ENCODE measurements at places on chromosomes 2 and 18. TPM values are rescaled to one million over a fixed set of nuclear protein-coding genes. Genes with fewer than 3 reads are reported as not detected.

DNA sequence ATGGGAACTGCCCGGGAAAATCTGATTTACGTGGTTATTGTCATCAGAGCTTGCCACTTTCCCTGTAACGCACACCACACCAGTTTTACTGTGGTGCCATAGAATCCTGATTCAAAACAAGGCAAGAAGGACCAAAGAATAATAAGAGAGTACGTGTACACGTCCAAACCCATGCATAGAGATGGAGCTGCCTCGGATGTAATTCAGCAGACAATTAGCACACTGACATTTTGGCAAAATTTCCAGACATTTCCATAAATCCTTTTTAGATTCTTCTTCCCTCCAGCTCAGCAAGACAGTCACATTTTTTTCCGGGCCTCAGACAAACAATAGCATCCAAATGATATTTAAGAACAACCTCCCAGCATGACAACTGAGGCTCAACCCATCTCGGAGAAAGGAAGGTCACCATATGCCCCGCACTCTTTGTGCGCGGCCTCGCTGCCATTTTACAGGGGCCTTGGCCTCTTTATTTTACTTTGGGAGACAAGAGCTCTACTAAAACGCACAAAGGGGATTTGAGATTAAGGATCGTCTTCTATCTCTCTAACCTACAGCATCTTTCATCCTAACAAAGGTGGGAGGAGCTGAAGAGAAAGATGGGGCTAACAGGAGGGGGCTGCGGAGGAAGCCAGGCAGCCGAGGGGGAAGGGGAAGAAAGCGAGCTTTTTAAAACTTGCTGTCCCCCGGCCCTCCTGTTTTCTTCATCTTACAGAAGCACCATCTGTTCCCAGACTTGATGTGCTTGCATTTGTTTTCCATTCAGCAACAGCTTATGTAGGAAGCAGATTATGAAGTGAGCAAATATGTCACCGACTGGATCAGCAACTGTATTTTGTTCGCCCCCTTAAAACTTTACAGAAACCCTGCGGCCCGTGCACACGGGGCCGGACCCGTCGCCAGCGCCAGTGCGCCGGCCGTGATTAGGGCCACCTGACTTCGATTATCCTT is 61.0 kb downstream of the CDCA7 start:
- no peaks in the 10 kb centered on the region for H3K36me3 ChIP-seq
- H3K4me1 ChIP-seq = no peaks in the 10 kb centered on the region
- H3K27me3 ChIP-seq = no peaks in the 10 kb centered on the region
- H3K27ac ChIP-seq = no peak overlapping the region
- H3K4me3 ChIP-seq = no peak overlapping the region
- no peak for DNase-seq

- H3K27me3 ChIP-seq = peaks cover 4% of the 10 kb centered on the region
- peaks cover 12% of the 10 kb centered on the region for H3K4me1 ChIP-seq
- H3K4me3 ChIP-seq = no peak overlapping the region
These were observed 73.9 kb downstream of the MYCN start for GRCh38 chr2:16014041-16014787.

GRCh38 chr2:106208874-106209273 is 14.8 kb upstream of the UXS1 start:
- H3K27ac ChIP-seq = no peak overlapping the region
- H3K27me3 ChIP-seq = no peaks in the 10 kb centered on the region
- H3K4me3 ChIP-seq = no peak overlapping the region
- no peak for DNase-seq

- H3K27ac ChIP-seq = peak overlapping the region; percentile 11
- no peak overlapping the region for H3K4me3 ChIP-seq
- no peaks in the 10 kb centered on the region for H3K36me3 ChIP-seq
- DNase-seq = peak; percentile 39
These were observed 361.4 kb downstream of the LNPK start for GRCh38 chr2:175640655-175641054.

DNA sequence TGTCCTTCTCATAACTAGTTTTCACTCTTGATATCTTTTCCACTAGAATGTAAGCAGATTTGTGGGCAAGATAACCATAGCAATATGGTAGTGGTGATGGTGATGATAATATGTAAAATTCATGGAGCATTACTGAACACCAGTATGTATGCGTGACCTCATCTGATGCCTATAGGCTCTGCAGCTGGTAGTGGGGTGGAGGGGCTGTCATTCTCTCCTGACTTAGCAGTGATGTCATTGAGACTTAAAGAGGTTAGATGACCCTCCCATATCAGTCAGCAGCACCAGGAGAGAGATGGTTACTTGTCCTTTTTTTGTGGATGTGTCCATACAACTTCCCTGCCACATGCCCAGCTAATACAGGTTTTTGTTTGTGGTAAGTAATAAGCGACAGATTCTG is 27.9 kb downstream of the PARD3B start:
- H3K27ac ChIP-seq = no peak overlapping the region
- H3K4me1 ChIP-seq = no peaks in the 10 kb centered on the region
- no peaks in the 10 kb centered on the region for H3K27me3 ChIP-seq
- DNase-seq = no peak
- no peaks in the 10 kb centered on the region for H3K36me3 ChIP-seq

- H3K4me1 ChIP-seq = no peaks in the 10 kb centered on the region
- no peak overlapping the region for H3K4me3 ChIP-seq
- DNase-seq = no peak
- no peaks in the 10 kb centered on the region for H3K36me3 ChIP-seq
- H3K27ac ChIP-seq = no peak overlapping the region
These were observed 4.1 kb downstream of the NEMP2 start for GRCh38 chr2:190530248-190530900.

- no peak for DNase-seq
- H3K36me3 ChIP-seq = no peaks in the 10 kb centered on the region
- no peaks in the 10 kb centered on the region for H3K4me1 ChIP-seq
- H3K4me3 ChIP-seq = no peak overlapping the region
These were observed 129.0 kb upstream of the FOSL2 start for GRCh38 chr2:28263690-28264089.

DNA sequence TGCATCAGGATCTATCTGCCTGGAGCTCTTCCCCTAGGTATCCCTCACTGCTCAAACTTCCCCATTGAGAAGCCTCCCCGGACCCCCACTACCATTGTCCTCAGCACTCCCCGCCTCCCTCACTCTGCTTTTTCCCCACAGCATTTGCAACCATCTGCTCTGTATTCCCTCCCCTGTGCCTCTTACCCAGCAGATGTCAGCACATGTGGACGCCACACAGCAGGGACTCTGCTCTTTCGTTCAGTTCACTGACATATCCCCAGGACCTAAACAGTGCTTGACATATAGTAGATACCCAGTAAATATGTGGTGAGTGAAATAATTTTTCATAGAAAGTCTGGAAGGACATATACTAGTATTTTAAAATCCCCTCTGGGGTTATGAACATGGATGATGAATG is 101.1 kb downstream of the TMEM247 start:
- H3K27ac ChIP-seq = no peak overlapping the region
- no peaks in the 10 kb centered on the region for H3K27me3 ChIP-seq
- H3K4me3 ChIP-seq = no peak overlapping the region
- H3K4me1 ChIP-seq = no peaks in the 10 kb centered on the region
- H3K36me3 ChIP-seq = no peaks in the 10 kb centered on the region

GRCh38 chr2:203670939-203671338 is 35.5 kb upstream of the CD28 start:
- H3K27me3 ChIP-seq = no peaks in the 10 kb centered on the region
- no peak for DNase-seq
- no peaks in the 10 kb centered on the region for H3K36me3 ChIP-seq
- no peaks in the 10 kb centered on the region for H3K4me1 ChIP-seq
- H3K4me3 ChIP-seq = no peak overlapping the region
- H3K27ac ChIP-seq = no peak overlapping the region

DNA sequence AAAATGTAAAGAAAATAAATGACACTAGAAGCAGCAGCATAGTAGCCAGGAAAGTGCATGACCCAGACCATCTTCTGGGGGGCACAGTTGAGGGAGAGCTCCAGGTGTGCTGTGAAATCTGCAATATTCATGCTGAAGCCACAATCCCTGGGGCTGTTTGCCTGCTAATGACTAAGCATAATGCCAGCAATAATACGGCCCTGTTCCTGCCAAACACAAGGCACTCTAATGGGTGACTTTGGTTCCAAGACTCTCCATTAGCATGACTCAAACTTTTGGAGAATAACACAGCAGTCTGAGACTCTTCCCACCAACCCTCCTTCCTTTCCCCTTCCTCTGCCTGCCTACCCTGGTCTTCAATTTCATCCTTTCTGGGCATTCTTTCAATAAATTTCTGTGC is 77.9 kb upstream of the DOCK10 start:
- H3K27ac ChIP-seq = no peak overlapping the region
- H3K36me3 ChIP-seq = no peaks in the 10 kb centered on the region
- DNase-seq = no peak

- H3K27me3 ChIP-seq = no peaks in the 10 kb centered on the region
- H3K27ac ChIP-seq = no peak overlapping the region
- no peak overlapping the region for H3K4me3 ChIP-seq
These were observed 206.8 kb upstream of the HDAC4 start for GRCh38 chr2:239607517-239608191.

GRCh38 chr2:58497168-58497567 is 256.0 kb upstream of the FANCL start:
- no peaks in the 10 kb centered on the region for H3K36me3 ChIP-seq
- H3K27ac ChIP-seq = no peak overlapping the region
- H3K27me3 ChIP-seq = no peaks in the 10 kb centered on the region
- no peaks in the 10 kb centered on the region for H3K4me1 ChIP-seq
- no peak overlapping the region for H3K4me3 ChIP-seq

GRCh38 chr18:2354292-2354691 is 217.0 kb downstream of the METTL4 start:
- H3K27me3 ChIP-seq = no peaks in the 10 kb centered on the region
- no peak for DNase-seq
- no peaks in the 10 kb centered on the region for H3K36me3 ChIP-seq
- H3K4me3 ChIP-seq = no peak overlapping the region
- H3K4me1 ChIP-seq = no peaks in the 10 kb centered on the region
- H3K27ac ChIP-seq = no peak overlapping the region

GRCh38 chr2:77228391-77228790 is 293.8 kb downstream of the LRRTM4 start:
- no peaks in the 10 kb centered on the region for H3K27me3 ChIP-seq
- no peak for DNase-seq
- no peaks in the 10 kb centered on the region for H3K36me3 ChIP-seq
- H3K4me1 ChIP-seq = no peaks in the 10 kb centered on the region

DNA sequence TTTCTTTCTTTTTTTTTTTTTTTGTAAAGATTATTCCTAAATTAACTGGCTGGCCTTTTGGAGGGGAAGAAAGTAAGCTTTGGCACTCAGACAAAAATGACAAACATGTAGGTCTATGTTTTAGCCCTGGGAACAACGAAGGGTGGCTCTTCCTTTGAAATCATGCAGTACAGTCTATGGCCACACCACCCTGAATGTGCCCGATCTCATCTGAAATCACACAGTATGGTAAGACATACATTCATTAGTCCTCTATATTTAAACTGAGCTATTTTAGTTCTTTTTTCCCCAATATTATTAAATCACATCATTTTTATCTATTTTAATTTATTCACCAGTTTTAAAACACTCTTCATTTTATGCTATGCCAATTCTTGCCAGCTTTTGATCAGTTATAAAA is 48.2 kb downstream of the PLA2R1 start:
- H3K27me3 ChIP-seq = no peaks in the 10 kb centered on the region
- H3K27ac ChIP-seq = no peak overlapping the region
- H3K4me1 ChIP-seq = no peaks in the 10 kb centered on the region

GRCh38 chr2:119772767-119773166 is 13.0 kb downstream of the PTPN4 start:
- H3K4me3 ChIP-seq = no peak overlapping the region
- no peaks in the 10 kb centered on the region for H3K4me1 ChIP-seq
- no peaks in the 10 kb centered on the region for H3K36me3 ChIP-seq
- no peaks in the 10 kb centered on the region for H3K27me3 ChIP-seq

GRCh38 chr2:73877071-73877802 is 15.6 kb upstream of the ACTG2 start:
- no peak overlapping the region for H3K27ac ChIP-seq
- no peak overlapping the region for H3K4me3 ChIP-seq
- no peak for DNase-seq
- no peaks in the 10 kb centered on the region for H3K4me1 ChIP-seq

GRCh38 chr18:39350945-39351344 is 1785.3 kb upstream of the CELF4 start:
- H3K27ac ChIP-seq = no peak overlapping the region
- no peak overlapping the region for H3K4me3 ChIP-seq
- no peaks in the 10 kb centered on the region for H3K27me3 ChIP-seq
- H3K4me1 ChIP-seq = no peaks in the 10 kb centered on the region

- DNase-seq = no peak
- no peaks in the 10 kb centered on the region for H3K27me3 ChIP-seq
- no peaks in the 10 kb centered on the region for H3K36me3 ChIP-seq
- H3K27ac ChIP-seq = no peak overlapping the region
- no peak overlapping the region for H3K4me3 ChIP-seq
- H3K4me1 ChIP-seq = no peaks in the 10 kb centered on the region
These were observed 66.4 kb upstream of the TGFA start for GRCh38 chr2:70620020-70620419.

GRCh38 chr2:33216508-33217182 is 259.8 kb upstream of the RASGRP3 start:
- H3K27ac ChIP-seq = no peak overlapping the region
- no peaks in the 10 kb centered on the region for H3K4me1 ChIP-seq
- no peak for DNase-seq
- H3K4me3 ChIP-seq = no peak overlapping the region

- H3K4me1 ChIP-seq = no peaks in the 10 kb centered on the region
- no peaks in the 10 kb centered on the region for H3K27me3 ChIP-seq
- no peaks in the 10 kb centered on the region for H3K36me3 ChIP-seq
These were observed 145.0 kb downstream of the TTC27 start for GRCh38 chr2:32772638-32773447.

- peak; percentile 91 for DNase-seq
- H3K27me3 ChIP-seq = no peaks in the 10 kb centered on the region
- H3K27ac ChIP-seq = peak overlapping the region; percentile 47
- no peaks in the 10 kb centered on the region for H3K36me3 ChIP-seq
These were observed 36.6 kb downstream of the SCTR start for GRCh38 chr2:119487434-119488244.

The GCG gene
- 55.8 TPM for total RNA-seq

The TDRD15 gene
- total RNA-seq = not detected

The IL1F10 gene
- total RNA-seq = not detected

The STPG4 gene
- 0.47 TPM for total RNA-seq

The EFR3B gene
- 1.7 TPM for total RNA-seq

The CD207 gene
- not detected for total RNA-seq

The CRYGC gene
- not detected for total RNA-seq

The TPO gene
- total RNA-seq = 0.94 TPM

The DNAH7 gene
- total RNA-seq = 2.0 TPM

The REG3A gene
- total RNA-seq = 0.79 TPM

The CTAGE1 gene
- not detected for total RNA-seq

The PLCL1 gene
- total RNA-seq = 1.3 TPM

The MBD5 gene
- 29.6 TPM for total RNA-seq
